ENCODE measurements at places on chromosomes 7 and 10.
A peak's percentile ranks its signal among the peaks of the same experiment; 100 is the strongest.

- no peak for DNase-seq
Measured at GRCh38 chr10:69901628-69902505, 100.2 kb downstream of the COL13A1 start.

DNA sequence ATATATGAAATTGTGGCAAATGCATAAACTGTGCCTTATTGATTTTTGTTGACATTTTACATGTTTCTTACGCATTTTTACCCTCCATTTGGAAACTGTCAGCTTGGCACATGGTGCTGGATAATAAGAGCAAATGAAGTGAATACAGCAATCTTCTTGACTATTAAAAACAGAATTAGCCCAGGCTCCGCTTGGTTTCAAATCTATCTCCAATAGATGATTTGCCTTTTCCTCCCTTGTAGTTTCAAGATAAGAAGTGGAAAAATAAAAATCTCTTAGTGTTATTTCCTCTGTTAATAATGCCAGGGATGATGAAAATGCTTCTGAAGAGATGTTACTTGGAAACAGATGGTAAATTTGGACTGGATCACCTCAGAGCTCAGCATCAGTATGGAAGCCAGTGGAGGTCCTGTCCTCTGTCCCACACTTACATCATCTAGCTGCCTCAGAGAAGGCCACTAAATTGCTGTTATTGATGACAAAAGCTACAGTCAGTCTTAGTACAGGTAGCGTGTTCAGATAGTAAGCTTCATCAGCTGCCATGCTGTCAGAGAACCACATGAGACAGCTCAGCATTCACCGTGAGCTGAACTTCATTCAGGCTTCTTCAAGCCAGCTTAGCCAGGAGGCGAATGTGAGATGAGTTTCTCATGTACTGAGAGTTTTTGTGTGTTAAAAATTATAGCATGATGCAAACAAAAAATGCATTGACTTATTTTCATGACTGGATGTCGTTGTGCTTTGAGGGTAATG is 246.8 kb downstream of the CELF2 start:
- DNase-seq, result no peak

- DNase-seq, result no peak
Measured at GRCh38 chr7:114620208-114620607, 205.6 kb downstream of the FOXP2 start.

DNA sequence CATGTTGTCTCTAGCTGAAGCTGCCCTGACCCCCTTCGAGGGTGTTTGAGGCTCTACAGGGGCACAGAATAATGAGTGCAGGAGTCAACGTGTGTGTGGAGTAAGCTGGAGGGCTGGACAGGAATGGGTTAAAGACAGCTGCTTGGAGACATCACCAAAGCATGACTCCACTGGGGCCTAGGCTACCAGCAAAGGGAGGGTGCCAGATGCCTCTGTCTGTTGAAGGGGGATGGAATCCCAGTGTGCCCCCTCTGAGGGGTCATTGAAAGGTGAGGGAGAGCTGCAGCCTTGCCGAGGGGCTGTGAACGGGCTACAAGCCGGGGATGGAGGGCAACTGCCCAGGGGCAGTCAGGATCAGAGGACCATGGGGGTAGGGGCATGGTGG is 51.7 kb upstream of the PODXL start:
- no peak for DNase-seq

DNA sequence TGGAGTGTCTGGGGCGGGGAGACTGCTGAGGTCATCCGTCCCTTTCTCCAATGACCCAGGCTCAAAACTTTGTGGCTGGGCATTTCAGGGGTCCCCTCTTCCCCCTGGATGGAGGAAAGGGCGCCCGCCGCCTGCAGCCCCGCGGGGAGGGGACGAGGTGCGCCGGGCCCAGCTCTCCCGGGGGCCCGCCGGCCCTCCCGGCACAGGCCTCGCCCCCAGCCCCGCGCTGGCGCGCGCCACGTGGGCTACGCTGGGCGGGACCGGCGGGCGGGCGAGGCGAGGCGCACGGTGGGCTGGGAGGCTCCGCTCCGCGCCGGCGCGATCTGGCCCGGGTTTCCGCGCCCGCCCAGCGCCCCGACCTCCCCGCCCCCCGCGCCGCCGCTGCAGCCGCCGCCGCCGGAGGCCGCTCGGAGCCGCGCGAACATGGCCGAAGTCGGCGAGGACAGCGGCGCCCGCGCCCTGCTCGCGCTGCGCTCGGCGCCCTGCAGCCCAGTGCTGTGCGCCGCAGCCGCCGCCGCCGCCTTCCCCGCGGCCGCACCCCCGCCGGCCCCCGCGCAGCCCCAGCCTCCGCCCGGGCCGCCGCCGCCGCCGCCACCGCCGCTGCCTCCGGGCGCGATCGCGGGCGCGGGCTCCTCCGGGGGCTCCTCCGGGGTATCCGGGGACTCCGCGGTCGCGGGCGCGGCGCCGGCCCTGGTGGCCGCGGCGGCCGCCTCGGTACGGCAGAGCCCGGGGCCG is at the start of gene FOXK1:
Gene FOXK1 (plus strand): TSS at position 410 of the 735 bp plus-strand sequence. CDS start 14 bp downstream, at position 424.
- peak; percentile 53 for DNase-seq

- DNase-seq, result no peak
Measured at GRCh38 chr10:102344067-102344466, 51.4 kb upstream of the NFKB2 start.

- no peak for DNase-seq
Measured at GRCh38 chr10:12018438-12019282, 23.9 kb downstream of the UPF2 start.

DNA sequence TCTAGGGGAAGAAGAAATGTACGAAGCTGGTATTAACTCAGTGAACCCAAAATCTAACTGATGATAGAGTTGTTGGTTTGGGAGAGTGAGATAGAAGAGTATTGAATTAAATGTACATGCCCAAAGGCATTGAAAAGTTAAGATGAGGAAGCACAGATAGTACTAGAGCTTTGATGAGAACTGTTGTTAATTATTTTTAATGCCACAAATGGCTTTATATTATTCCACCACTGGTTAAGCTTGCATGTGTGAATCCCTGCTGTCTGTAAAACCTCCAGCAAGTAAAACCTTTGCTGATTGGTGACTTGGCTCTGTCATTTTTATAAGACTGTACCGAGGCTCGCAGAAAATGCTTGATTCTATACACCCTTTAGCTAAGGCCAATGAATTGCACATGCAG is 382.7 kb upstream of the LRGUK start:
- no peak for DNase-seq

DNA sequence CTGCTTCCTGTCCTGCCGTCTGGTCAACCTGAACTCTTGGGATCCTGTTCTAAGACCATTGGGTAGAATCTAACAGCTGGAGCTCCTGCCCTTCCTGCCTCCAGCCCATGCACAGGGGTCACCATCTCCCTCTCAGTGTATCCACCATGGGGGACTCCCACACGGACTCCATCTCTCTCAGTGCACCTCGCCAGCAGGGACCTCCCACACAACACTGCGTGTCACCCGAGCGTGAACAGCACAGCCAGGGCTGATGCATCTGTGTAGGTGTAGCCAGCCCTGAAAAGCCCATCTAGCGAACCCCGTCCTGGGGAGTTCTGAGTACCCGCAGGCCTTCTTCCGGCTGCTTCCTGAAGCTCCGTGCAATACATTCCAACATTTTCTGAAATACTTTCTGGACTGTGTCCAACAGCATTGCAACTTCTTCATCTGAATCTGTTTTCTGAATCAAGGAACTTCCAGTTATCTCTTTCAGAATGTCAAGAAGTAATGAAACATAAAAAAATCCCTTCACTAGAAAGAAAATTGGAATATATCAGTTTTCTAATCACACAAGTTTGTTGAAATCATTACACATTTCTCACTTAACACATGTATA is 52.5 kb downstream of the NCAPG2 start:
- no peak for DNase-seq

- no peak for DNase-seq
Measured at GRCh38 chr10:125802131-125802530, 20.9 kb downstream of the UROS start.

DNA sequence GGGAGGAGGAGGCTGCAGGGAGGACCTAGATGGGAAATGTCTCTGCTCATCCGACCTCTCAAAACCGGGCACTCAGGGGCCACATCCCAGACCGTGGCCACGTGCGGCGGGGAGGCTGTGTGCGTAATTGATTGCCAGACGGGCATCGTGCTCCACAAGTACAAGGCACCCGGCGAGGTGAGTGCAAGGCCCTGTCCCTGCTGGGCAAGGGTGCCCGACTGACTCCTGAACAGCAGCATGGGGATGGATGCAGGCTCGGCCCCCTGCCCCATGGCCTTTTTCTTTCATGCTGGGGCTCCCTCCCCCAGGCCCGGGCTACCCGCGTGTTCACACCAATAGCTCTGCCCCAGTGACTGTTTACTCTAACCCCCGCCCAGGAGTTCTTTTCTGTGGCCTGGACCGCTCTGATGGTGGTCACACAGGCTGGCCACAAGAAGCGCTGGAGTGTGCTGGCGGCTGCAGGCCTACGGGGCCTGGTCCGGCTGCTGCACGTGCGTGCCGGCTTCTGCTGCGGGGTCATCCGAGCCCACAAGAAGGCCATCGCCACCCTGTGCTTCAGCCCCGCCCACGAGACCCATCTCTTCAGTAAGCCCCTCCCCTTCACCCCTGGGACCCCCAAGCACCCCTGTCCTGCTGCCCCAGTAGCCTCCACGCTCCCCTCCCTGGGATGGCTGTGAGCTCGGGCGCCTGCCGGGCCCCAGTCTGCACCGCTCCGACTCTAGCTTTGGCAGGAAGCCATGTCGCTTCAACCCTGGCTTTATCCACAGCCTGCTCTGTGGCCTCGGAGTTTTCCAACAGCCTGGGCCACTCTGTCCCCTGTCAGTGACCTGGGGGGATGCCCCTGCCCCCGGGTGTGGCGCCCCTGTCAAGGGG is 3.9 kb downstream of the LRWD1 start:
- no peak for DNase-seq

DNA sequence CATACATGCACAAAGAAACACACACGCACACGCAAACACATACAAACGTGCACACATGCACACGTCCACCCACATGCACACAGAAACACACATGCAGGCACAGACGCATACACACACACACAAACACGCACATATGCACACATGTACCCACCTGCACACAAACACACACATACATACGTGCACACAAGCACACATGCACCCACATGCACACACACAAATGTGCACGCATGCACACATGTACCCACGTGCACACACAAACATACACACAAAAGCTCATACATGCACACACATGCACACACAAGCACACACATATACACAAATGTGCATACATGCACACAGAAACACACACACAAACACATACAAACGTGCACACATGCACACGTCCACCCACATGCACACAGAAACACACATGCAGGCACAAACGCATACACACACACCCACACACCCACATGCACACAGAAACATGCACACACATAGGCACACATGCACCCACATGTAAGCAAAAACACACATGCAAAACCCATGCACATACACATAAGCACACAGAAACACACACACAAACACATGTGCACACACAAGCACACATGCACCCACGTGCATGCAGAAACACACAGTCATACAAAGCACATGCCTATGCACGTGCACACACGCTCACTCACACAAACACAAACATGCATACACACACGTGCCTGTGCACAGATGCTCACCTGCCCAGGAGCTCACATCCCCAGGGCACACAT is 44.8 kb downstream of the FOXL3 start:
- DNase-seq, result no peak

GRCh38 chr7:95088536-95089215 is 181.3 kb downstream of the PPP1R9A start:
- no peak for DNase-seq

Data from hippocampal formation (tissue), 2 donors.